ENCODE measurements at places on chromosomes 7 and 10.

DNA sequence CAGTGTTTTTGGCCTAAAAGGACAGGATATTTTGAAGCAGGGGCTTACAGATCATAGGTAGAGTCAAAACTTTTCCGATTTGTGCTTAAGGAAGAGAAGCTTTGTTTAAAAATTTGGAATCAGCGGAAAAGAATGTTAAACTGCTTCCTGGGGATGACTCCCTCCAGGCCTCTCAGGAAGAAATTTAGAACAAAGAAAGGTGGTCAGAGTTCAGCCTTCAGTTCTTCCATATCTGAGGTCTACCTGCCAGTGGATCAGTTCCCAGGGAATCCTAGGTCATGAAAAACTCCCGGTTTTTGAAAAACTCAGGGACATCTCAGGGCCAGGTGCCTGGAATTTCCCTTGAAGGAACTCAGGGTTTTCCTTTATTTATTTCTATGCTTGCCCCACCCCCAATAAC, 100.3 kb downstream of the MCU start:
- no peak for DNase-seq

DNA sequence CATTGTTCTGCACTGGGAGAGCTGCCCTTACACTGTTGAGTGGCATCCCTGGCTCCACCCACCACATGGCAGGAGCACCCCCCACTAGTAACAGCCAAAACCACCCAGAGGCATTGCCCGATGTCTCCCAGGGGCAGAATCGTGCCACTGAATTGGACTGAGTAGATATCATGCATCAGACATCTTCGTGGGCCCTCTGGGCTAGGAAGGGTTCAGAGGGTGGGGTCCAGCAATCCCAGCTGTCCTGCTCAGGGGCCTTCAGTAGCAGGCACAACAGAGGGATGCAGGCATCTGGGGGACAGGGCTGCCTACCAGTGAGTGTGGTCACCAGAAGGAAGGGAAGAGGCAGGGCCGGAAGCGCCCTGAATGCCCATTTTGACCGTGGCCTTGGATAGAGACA, 119.7 kb upstream of the PPP2R2D start:
- DNase-seq, result no peak

- no peak for DNase-seq
These were observed 300.0 kb upstream of the SP8 start for GRCh38 chr7:21086688-21087087.

DNA sequence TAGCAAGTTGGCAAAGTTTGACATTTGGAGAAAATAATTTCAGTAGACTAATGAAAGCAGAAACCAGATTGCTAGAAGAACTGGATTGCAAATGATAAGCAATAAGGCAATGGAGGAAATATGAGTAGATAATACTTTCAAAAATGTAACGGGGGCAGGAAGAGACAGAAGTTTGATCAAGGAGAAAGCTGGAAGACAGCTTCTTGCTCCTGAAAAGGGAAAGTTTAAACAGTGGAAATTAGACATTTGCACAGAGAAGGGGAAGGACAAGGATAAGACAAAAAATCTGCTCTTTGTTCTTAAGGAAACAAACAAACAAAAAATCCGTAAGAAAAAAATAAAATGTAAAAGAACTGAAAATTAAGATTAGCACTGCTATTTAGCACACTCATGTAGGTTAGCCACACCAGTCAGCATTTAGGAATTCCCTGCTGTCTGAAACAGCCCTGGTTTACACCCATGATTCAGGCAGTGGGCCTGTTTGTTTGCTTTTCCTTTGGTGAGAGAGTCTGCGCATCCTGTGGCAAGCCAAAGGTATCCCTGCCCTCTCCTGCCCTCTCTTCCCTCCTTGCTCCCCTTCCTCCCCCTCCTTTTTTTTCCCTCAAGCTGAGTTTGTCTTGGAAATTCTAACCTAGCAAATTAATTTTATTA, 104.3 kb upstream of the CAV2 start:
- no peak for DNase-seq

DNA sequence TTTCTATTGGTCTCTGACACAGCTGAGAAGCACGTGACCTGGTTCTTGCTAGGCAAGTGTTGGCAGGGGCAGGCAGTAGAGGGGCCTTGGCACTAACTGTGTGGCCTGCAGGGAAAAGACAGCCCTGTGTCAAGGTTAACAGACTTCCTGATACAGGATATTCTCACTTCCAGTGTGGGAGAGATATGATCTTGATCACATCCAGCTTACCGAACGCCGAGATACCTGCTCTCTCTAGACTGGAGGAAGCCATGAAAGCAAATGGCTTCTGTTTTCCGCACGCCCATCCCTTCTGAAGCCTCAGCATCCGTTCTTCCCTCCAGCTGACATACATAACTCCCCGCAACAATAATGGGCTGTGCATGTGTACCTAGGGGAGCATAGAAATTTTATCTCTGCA, 79.4 kb downstream of the VSTM4 start:
- no peak for DNase-seq

DNA sequence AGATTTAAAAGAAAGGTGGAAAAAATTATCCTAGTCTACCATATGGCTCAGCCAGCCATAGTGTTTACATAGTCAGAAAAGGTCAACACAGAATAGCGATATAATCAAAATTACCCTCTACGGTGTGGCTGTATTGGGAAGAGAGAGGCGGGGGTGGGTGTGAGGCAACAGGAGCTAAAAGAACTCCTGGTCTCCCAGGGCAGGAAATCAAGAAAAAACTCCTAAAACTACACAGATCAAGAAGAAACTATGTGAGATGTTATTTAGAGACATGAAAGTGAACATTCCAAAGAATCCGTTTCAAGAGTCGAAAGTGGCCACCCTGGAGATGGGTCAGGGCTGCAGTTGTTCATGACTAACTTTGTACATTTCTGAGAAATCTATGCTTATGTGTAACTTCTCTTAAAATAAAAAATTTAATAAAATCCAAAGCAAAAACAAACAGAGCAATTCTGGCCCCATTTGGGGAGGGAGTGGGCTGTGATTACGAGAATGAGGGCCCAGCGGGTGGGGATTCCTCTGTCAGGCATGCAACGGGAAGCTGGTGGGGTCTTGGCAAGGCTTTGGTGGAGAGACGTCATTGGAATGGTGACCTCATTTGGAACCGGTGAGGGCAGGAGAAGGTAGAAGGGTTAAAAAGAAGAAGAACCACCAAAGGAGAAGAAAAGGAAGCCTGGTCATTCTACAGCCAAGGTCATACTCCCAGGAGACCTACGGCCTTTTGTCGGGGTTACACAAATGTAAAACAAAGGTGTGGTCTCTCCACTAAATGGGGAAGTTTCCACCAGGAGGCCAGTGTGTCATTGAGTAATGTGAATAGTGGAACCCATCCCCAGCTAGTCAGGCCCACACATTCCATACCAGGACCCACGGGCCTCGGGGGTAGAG, 71.2 kb upstream of the DUSP5 start:
- DNase-seq, result no peak

DNA sequence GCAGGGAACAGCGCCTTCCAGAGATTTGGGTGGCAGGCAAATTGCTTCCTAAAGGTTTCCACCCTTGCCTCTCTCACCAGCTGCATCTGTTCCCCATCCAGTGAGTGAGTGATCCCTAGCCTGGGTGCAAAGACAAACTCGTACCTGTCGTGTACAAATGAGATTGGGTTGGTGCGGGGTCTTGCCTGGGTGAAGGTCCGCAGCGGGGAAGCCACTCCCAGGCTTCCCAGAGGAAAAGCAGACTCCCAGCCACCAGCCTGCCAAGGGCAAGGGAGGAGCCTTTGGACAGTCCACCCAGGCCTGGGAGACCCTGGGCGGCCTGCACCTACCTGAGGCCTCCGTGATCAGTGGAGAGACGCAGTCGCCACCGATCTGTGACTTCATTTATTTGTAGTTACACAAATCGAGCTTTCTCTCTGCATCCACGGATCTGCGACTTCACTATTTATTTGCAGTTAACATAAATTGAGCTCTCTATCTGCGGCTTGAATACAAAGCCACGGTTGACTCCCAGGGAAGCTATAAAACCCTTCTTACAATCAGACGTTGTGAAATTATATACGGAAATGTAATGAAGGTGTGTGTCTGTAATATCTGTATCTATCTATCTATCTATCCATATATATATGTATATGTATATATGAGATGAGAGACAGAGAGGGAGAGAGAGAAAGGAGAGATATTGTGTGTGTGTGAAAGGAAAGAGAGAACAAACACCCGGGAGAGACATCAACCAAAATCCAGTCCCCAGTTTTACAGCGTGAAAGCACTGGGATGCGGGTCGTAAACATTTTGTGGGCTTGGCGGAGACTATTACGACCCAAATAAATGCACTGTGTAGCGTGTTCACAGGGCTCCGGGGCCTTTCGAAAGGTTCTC, 3.0 kb upstream of the HOXA7 start:
- DNase-seq, result no peak

DNA sequence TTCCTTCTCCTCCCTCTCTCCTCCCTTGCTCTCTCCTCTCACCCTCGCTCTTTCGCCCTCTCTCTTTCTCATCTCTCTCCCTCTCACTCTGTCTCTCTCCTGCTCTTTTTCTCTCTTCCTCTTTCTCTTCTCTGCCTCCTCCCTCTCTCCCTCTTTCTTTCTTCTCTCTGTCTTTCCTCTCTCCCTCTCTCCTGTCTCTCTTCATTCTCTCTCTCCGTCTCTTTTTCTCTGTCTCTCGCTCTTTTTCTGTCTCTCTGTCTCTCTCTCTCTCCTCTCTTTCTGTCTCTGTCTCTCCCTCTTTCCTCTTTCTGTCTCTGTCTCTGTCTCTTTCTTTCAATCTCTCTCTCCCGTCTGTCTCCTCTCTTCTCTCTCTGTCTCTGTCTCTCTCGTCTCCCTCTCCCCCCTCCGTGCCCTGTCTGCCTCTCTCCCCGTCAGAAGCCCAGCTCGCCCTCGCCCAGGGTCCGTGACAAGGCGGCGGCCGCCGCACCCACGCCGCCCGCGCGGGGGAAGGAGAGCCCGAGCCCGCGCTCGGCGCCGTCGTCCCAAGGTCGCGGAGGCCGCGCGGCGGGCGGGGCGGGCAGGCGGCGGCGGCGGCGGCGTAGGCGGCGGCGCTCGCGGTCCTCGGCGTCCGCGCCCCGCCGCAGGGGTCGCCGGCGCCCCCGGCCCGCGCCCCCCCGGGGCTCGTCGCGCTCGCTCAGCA, 21.3 kb upstream of the HSPB1 start:
- no peak for DNase-seq

DNA sequence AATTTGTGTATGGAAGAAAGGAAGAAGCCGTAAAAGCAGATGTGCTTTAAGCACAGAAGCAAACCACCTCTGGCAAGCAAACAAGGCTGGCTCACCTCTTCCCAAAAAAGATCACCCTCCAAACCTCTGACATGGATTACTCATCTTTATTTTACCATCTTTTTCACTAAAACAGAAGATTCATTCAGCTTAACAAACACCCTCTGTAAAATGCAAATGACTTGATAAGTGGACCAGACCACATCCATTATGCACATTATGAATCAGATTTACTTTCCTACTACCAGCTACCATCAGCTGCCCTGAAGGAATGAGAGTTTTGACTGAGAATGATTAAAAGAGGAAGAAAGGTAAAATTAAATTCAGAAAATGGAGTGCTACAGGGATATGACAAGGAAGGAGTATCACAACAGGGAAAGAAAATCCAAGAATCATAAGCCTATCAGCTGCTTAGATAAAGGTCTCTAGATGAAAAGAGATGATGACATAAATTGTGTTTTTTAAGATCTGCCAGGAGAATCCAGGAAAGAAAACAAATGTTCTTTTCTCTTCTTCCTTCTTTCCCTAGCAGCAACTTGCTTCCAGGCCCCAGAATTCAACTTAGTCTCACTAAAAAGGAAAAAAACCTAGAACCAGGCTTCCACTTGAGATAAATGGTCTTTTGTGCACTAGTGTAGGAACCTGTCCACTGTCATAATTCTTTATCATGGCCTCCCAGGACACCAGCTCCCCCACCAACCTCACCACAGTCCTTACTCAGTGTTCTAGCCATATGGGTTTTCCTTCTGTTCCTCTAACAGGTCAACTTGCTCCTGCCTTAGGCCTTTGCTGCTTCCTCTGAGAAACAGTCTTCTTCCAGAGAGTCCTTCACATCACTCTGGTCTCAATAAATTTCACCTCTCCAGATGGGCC, 47.4 kb downstream of the JAZF1 start:
- no peak for DNase-seq

- DNase-seq, result no peak
These were observed 45.2 kb upstream of the AKR1E2 start for GRCh38 chr10:4780782-4781181.

DNA sequence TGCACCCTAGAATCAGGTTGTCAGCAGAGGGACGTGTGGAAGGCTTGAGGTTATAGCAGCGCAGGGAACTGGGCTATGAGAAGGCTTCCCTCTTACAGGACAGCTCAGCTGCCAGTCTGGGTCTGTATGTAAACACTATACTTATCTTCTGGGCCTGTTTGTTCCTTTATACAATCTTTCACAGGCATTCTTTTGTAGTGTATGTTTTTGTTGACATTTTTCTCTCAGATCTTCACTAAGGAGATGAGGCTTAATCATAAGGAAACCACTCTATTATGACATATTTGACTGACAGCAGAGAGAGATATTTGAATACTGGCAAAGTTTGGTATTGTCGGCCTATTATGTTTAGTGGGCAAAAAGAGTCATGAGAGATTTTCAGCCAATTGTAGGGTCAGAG, 929 bp downstream of the GBF1 start:
- no peak for DNase-seq

GRCh38 chr7:70419526-70420380, 712.2 kb upstream of the GALNT17 start:
- no peak for DNase-seq

DNA sequence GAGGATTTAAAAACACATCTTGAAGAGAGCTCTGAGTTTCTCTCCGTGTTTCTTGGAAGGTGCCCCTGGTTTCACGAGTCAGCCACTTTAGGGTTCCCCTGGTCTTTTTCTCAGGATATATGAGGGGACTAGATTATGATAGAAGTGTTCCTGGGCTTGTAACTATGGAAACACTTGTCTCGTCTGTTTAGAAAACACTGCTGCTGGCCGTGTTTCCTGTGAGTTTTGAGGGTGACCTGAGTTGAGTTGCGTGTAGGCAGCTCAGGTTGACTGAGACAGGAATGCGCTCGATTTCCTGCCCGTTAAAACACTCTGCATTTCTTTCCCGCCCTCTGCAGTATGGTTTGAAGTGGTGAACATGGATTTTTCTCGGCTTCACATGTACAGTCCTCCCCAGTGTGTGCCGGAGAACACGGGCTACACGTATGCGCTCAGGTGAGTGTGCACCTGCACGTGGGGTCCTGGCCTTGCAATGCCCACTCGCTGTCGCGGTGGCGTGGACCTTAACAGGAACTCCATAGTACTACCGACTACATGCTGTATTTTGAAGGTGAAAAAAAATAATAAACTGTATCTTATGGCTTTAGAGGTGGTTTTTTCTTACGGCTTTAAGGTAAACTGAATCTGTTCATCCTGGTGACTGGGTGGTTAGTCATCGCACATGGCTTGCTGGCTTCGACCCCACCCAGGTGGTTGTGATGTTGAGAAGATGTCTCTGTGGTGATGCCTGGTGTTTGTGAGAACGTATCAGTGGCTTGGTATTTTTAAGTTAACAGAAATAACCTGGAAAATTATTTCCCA, at the start of gene SUN1:
Gene SUN1 (plus strand): TSS at position 310 of the 801 bp plus-strand sequence. CDS start 49 bp downstream, at position 359.
- peak; percentile 79 for DNase-seq

DNA sequence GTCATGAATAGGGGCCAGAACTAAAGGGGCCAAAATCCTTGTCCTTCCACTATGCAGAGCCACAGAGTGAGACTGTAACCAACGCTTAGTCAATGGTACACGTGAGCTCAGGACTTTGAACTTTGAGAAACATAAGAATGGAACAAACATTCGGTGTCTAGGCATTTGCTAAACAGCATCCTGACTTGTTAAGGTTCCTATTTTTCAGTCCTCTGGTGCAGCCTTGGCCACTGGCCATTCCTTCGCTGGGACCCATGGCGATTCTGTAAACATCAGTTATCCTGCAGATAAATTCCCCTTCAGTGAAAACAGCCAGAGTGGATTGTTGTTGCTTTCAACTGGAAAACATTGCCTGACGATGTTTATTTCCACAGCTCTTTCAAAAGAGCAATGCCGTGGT, 266.8 kb downstream of the SORCS1 start:
- no peak for DNase-seq

- no peak for DNase-seq
These were observed 130.4 kb downstream of the PFKFB3 start for GRCh38 chr10:6333086-6333485.

Data from activated naive CD4-positive, alpha-beta T cell treated with anti-CD3 and anti-CD28 coated beads, Interleukin-2, amount 50 U/mL, for 16 hours (primary cell).